ENCODE measurements at places on chromosomes 7 and 10.

DNA sequence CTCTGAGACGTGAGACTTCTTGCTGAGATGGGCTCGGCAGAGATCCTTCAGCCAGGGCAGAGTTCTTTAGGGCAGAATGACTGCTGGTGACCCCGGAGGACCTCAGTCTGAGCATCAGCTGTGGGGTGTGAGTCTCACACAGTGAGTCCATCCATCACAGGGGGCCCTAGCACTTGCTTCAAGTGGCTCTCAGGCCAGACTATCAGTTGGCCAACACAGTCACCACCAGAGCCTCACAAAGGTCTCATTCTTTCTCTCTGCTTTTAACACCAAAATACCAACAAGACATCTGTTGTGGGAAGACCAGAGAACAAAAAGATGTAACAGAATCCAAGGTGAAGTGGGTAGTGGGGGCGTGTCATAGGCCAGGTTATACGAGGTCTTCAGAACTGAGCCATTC is 345.6 kb upstream of the NRP1 start:
- no peak for DNase-seq

DNA sequence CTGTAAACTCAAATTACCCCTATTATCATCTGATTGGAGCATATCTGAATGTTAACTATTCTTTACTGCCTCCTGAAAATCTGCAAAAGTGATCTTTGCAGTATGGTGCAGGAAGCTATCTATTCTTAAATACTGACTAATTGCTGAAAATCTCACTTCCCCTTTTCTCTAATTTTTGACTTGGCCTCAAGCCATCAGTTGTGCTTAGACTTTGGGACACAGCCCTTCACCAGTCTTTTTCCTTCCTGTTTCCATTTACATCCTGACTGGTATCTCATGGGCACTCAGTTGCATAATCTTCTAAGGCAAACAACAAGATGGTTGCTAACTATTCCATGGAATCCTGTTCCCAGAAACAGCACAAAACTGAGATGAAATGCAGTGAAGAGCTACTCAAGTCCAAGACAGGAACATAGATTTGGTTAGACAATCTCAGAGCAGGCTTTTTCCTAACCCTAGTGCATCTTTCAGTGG is 228.5 kb downstream of the SORCS1 start:
- DNase-seq, result peak; percentile 39

- no peak for DNase-seq
These were observed 651 bp upstream of the ARPC1A start for GRCh38 chr7:99325001-99325493.

- DNase-seq, result peak; percentile 83
These were observed 1.2 kb downstream of the CALY start for GRCh38 chr10:133335246-133336117.

DNA sequence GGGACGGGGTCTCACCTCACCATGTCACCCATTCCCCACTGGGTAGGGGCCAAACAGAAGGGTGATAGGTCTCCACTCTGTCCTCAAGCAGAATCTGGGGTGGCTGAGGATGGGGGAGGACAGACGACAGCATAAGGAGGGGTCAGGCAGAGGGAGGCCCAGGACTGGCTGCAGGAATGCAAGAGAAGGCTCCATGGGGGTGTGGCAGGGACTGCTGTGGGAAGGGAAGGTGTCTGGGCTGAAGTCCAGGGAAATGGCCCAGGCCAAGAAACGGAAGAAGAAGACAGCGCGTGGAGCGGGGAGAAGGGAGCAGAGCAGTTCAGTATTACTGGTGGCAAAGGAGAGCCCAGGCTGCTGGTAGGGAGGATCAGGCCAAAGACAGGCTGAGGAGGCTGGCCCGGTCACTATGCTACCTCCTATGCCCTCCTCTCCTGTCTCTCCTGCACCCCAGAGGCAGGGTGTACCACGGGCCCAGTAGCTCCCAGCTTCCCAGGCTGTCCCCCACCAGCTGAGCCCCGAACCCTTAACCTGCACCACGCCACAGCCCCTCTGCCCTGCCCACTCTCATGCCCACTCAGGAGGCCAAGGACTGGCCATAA is 60.9 kb downstream of the GRB10 start:
- DNase-seq, result no peak

DNA sequence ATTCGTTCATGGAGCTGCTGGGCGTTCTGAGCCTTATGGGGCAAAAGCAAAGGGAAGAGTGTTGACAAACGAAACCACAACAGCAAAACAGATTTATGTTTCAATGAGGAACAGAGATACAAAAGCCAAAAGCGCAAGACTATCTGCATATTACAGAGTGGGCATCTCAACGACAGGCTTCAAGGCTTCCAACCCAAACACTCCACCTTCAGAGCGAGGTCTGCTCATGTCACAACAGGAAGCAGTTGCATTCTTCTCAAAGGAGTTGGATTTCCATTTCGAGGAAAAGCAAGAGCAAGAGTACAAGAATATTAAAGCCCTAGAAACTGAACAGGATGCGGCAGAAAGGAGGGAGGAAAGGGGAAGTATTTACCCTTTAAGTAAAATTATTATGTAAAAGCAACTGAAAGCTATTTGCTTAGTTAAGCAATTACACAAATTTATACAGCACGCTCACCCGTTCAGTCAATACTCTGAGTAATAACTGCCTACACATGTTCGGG is 189.3 kb downstream of the ELMO1 start:
- DNase-seq, result no peak

All from GM13976 (cell line).